ENCODE measurements at places on chromosomes 7 and 10.

- DNase-seq, result no peak
Measured at GRCh38 chr10:18312374-18313139, 172.3 kb downstream of the CACNB2 start.

DNA sequence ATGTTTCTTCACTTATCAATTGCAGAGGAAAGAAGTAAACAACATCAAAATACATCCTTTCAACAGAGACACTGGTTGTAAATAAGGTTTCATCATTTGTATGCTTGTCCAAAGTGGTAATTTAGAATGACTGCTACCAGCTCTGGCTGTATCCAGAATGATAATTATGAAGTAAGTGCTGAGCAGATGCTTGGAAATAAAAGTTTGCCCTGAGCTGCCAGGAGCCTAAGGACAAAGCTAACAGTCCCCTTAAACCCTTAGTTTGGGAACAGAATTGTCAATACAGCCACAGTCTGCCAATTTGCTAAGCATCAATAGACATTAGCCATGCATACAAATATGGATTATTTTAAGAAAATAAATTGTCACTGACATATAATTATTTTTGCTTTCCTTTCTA lies 147.0 kb upstream of the SLC13A1 start:
- DNase-seq, result no peak

GRCh38 chr10:93591065-93591808 lies 9.8 kb downstream of the RBP4 start:
- DNase-seq, result no peak

DNA sequence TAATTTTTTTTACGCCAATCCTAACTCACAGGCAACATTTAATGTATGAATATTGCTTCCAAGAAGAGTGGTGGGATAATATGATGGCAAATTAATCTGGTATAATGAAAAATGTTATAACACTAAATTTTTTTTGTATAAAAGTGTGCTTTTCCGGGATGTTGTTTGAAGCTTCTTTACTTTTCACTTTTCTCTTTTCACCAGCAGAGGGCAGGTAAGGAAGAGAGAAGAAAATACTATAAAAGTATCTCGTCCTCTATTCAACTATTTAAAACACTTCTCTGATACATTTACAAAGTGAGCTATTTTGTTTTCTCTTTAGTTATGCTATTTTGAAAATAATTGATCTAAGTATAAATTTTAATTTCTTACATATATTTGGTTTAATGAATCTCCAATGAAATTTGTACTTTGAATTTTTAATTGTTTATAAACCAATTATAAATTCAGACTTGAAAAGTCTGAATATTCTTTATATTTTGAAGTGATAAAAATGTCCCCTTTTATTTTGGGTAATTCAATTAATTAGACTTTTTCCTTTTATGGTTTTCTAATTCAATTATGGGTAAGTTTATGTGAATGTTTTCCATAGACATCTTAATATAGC lies 20.7 kb upstream of the CFTR start:
- no peak for DNase-seq
